Cardiac septum (tissue), 1 donor: ENCODE measurements at places on chromosomes 2 and 18.

DNA sequence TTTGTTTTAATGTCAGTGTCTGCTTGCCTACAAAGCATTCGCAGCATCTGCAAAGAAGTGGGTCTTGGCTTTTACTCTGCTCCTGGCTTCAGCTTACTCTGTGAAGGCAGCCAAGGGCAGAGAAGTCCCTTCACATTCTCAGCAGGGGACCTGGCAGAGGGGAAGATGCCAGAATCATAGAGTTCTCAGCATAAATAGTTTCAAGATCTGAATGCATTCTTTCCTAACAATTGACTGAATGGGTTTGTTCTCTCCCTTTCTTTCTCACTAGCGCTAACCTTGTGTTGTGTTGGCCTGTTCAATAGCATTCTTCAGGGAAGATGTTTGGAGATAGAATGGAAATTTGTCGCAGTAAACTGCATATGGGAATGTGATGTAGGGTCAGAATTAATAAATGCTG lies 106.9 kb downstream of the FARSB start:
- no peak for DNase-seq

DNA sequence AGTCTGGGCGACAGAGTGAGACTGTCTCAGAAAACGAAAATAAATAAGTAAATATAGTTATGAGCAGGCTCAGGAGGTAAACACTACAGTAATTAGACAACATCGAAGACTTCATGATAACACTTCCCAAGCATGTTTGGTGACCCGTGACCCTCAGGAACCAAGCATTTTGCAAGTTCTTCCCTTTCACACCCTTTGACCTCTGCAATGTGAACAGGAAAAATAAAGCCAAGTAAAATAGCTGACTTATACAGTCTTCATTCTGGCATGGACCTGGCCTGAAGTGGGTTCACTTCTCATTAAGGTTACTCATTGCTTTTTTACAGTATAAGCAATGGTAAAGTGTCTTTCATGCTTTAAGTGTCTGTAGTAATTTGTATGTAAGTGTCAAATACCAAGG lies 15.3 kb upstream of the TGIF1 start:
- no peak for DNase-seq

DNA sequence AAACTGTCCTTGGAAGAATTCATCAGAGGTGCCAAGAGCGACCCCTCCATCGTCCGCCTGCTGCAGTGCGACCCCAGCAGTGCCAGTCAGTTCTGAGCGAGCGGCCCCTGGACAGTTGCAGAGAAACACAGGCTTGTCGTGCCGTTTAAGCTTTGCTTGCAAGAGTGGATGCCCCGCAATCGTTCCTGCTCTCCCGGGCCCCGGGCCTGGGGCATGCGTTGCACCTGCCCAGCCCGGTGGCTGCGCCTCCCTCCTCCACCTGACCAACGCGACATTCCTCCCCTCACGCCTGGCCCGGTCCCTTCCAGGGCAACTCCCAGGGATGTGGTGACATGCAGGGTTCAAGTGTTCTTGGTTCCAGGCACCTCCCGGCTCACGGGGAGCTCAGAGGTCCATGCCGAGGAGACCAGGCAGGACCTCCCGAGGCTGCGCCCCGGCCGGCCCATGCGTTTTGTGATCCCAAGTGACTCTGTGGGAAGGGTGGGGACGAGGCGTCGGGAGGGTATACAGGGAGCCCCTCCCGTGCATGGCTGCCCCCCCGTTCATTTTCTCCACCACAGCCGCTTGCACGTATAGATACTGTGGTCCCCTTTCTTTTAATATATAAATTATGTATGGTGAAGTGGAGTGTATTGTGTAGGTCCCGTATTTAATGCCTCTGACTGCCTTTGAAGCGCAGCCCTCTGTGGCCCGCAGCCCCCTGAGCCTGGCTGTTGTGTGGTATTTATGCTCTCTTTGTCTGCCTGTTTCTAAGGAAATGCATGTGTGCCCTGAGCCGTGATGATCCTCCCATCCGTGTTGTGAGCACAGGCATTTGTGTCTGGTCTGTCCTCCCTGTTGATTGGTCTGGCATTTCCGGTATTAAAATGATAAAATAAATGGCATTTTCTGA lies 21.2 kb downstream of the ODC1 start:
- DNase-seq, result no peak

DNA sequence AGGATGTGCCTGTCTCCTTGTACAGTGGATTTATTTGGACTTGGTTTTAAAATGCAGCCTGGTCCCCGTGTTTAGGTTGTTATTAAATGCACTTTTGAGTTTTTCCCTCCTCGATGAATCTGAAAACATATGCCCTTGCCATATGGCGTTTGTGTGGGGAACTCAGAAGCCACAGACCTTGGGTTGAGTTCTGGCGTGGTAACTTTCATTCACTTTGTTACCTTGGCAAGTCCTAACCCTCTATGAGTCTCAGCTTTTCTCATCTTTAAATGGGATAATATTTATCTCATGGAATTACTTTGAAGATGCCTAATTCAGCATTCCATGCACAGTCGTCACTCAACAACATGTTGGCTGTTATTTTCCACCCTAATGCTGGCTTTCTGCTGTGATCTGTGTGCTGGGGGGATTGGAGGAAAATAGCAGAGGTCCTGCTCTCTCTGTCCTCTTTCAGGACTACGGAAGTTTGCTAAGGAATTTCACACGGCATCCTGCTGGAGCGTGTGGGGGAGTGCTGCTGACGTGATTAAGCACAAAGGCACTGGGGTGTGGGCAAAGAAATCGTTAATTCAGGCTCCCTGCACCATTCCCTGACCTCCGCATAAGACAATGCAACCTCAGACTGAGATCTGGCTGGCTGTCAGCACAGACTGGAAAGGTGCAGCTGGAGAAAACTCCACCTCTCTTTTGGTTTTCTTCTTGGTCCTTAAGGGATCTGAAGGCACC lies 61.7 kb downstream of the LDLRAD4 start:
- no peak for DNase-seq

DNA sequence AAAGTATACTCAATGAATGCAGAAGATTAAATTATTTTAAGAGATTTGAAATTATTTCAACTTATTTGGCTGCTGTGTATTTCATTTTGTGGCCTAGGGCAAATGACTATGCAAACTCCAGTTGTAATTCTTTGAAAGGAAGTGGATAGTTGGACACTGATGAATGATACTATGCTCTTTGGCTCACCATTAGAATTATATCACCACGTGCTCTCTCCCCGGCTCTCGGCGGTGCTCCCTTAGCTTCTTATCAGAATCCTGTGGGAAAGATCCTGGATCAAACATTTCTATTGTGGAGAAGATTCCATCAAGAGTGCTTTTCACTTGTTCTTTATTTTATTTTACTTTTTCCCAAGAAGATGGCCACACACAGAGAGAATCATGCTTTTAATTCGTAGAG lies 55.2 kb downstream of the ADCYAP1 start:
- no peak for DNase-seq

- DNase-seq, result no peak
Observed at GRCh38 chr2:22002066-22002465, 878.3 kb downstream of the TDRD15 start.

DNA sequence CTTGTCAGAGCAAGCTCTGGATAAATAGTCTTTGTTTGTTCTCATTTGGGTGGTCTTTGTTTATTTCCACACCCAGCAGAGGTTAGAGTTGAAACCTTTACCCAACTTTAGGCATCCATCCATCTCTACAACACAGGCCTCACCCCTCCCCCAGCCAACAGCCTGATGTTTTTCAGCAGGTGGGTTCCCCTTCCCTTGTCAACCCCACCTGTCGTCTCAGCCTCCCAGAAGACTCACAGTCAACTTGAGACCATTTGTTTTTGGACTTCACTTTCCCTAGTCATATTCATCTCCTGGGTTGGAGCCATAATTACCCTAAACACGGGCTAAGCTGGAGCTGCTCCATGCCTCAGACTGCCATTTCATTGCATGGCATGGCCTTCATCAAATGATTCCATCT lies 31.7 kb upstream of the IL36G start:
- DNase-seq, result no peak

- DNase-seq, result no peak
Observed at GRCh38 chr18:2855560-2856350, 8.9 kb downstream of the EMILIN2 start.

DNA sequence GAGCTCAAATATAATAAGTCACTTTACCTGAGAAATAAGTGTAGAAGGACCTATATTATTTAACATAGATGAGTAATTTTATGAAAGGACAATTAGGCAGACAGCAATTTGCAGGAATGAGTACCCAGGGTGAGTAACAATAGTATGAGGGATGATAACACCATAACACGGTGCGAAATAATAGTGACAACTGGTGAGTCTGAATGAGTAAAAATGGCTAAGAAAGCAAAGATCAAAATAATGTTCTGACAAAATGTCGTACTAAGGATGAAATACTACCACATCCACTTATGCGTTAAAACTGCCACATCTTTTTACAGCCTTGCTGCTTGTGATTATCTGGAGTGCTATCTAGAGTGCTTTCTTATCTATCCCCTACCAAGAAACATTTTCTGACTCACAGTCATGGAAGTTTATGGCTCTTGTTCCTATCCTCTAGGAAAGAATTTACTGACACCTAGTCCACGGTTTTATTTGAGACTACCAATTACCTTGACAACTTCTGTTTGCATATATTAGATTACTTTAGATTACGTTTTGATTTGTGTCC lies 929.7 kb downstream of the LRP1B start:
- DNase-seq, result no peak

GRCh38 chr2:190504912-190505311 lies 29.6 kb downstream of the NEMP2 start:
- no peak for DNase-seq
